ENCODE measurements at places on chromosomes 7 and 10.

DNA sequence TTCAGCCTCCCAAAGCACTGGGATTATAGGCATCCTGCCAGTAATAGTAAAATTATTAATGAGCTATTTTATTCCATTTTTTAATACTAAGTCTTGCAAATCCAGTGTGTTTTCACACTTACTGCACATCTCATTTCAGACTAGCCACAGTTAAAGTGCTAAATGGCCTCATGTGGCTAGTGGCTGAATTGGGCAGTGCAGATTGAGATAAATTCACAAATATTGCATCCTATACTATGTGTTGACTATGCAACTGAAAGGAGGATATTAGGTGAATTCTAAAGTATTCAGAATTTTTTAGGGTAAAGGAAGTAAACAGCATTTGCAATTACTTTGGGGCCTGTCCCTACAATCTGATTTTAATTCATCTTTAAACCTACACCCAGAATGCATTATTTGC is 10.2 kb downstream of the APBB1IP start:
- no peak for DNase-seq

DNA sequence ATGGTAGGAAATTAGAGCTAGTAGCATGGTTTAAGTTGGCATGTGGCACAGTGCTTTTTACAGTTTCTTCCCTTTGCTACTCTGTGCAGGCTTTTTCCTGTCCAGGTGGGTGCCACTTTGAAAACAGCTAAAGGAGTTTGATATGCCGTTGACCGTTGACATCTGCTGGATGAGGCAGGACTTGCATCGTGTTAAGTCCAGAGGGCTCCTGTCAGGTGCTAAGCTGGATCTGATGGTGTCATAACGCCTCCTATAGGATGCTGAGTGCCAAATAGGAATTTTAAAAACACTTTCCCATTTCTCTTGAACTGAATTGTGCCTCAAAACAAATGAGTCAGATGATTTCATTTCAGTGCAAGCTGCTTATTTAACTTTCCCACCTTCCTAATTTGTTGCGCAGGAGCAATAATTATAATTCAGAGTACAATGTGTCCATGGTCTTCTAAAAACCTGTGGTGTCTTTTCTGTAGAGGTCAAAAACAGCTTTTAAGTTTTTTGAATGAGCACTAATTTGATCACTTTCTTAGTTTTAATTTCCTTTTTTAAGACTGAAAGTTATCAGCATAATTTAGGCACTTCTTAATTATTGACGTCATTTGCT is 178.3 kb downstream of the CDCA7L start:
- no peak for DNase-seq

- DNase-seq: no peak
Measured at GRCh38 chr7:150852371-150852905, at the start of gene AOC1. AOC1 (plus strand) TSS chr7:150852517; CDS start chr7:150856471, 3,954 bp downstream.

GRCh38 chr10:113037218-113037617 is 87.2 kb downstream of the TCF7L2 start:
- DNase-seq: no peak

- DNase-seq: no peak
Measured at GRCh38 chr7:43758822-43759683, 573 bp downstream of the BLVRA start.

GRCh38 chr7:135685306-135686084 is 23.2 kb downstream of the STMP1 start:
- no peak for DNase-seq

DNA sequence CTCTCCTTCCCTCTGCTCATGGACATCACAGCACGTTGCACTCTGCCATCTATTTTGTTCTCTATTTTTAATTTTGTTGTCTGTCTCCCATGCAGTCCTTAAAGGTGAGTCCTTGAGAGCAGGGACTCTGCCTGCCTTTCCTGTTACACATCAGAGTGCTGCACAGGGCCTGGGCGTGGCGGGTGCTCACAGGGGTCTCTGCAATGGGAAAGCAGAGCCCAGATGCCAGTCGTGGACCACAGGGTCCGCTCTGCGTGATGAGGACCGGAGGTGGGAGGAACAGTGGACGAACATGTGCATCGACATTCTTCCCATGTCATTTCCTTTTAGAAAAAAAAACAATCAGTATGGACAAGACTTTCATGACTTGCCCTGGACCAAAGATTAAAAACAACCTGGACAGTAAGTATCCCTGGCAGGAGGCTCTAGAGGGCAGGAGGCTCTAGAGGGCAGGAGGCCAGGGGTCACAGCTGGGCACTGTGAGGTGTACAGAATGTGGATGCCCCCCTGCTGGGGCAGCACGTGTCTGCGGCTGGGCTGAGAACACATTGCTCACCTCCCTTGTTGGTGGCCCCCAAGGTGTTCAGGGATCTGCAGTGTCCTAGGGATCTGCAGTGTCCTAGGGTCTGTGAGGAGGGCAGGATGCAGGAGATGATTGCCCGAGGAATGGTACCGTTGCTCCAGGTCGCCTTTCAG is 29.6 kb upstream of the ZNF488 start:
- no peak for DNase-seq

DNA sequence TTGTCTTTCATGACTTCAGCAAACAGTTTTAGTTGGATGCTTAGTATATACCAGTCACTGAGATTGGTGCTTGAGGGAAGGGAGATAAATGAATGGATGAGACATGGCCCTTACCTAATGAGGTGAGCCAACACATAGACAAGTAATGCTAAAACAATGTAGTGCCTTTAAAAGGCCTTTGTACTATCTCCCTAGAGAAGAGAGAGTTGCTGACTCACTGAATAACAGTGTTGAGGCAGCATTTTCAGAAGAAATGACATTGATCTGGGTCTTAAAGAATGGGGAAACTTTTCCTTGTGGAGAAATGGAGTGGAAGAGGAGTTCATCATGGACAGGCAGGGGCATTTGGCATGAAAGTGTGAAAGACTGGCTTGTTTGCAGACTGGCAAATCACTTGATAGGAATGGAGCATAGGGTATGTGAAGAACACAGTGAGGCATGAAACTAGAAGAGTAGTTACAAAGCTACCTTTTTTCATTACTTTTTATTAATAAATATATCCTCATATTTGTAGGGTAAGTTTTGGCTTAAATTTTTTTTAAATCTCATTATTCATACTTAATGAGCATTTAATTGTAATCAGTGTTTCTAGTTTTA is 91.2 kb downstream of the KAT6B start:
- no peak for DNase-seq

DNA sequence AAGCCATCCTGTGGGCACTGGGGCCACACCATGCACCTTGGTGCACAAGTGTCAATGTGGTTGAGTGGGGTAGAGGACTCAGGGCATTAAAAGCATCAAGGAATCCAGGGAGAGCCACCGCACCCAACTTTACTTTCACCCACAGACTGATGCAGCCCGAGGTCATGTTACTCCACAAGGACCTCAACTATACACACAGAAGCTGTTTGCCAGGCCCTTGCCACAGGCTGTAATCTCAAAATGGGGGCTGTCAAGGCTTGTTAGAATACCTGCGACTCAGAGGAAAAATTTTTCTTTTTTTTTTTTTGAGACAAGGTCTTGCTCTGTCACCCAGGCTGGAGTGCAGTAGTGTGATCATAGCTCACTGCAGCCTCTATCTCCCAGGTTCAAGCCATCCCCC is 26.5 kb upstream of the KCTD7 start:
- no peak for DNase-seq

DNA sequence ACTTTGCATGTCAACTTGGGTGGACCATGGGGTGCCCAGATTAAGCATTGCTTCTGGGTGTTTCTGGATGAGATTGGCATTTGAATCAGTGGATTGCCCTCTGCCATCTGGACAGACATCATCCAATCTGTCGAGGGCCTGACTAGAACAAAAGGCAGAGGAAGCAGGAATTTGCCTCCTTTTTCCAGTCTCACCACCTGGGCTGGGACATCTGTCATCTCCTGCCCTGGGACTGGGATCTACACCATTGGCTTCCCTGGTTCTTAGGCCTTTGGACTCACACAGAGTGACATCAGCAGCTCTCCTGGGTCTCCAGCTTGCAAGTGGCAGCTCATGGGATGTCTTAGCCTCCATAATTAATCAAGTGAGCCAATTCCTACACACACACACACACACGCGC is 10.3 kb downstream of the SLC13A4 start:
- no peak for DNase-seq
